ENCODE measurements at places on chromosomes 1 and 21.

GRCh38 chr1:179298952-179299351 is 5.4 kb downstream of the SOAT1 start:
- no peaks in the 10 kb centered on the region for H3K27me3 ChIP-seq
- peaks cover 54% of the 10 kb centered on the region for H3K36me3 ChIP-seq
- peak overlapping the region; percentile 13 for H3K4me3 ChIP-seq

DNA sequence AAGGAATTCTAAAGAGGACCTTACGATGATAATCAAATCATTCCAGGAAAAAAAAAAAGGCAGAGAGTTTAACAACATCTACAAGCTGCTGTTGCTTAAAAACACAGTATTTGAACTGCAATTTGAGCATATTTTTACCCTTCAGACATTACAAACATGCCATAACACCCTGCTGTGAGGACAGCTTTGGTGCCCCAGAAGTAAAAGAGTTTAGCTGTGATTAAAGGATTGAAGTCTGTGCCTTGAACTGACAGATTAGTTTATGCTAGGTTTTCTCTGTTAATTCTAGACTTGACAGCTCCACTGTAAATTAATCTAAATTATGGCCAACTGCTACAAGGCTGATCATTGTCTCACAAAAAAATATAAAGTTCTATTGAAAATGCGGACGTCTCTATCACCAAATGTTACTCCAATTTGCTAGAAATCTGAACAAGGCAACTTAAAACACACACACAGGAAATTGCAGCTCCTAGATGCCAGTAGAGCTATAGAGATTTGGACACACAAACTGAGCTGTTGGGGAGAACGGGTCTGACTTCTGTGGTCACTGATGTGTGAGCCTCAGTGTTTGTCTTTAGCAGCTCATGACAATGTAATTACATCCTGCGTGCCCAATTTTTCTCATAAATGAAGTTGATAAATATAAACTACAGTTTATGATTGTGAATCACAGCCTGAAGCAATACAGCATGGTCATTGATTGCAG is 217.9 kb downstream of the NTNG1 start:
- no peak overlapping the region for H3K4me3 ChIP-seq
- no peaks in the 10 kb centered on the region for H3K27me3 ChIP-seq
- H3K27ac ChIP-seq, result no peak overlapping the region
- no peaks in the 10 kb centered on the region for H3K4me1 ChIP-seq
- H3K36me3 ChIP-seq, result no peaks in the 10 kb centered on the region
- no peak for DNase-seq

DNA sequence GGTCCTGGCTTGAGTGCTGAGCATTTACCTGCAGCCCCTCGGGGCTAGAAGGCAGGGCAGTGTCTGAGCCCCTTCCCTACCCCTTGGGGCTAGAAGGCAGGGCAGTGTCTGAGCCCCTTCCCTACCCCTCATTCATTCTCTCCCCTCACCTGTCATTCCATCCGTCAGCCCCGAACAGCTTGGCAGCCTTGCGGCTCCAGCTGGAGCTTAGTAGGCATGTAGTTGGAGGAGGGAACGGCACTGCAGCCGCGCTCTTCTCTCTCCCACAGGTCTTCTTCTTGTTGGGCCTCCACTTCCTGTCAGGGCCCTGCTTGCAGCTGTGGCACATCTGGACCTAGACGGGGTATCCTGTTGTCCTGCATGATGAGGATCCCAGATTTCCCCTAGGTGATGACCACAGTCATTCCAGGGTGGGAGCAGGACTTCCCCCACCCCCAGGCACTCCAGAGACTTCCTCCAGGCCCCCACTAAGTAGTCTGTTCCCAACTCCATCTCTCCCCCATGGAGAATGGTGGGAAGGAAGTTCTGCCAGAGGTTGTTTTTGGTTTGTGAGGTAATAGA is 22.2 kb downstream of the MAPKAPK2 start:
- DNase-seq, result no peak
- peak overlapping the region; percentile 67 for H3K27ac ChIP-seq
- no peak overlapping the region for H3K4me3 ChIP-seq

DNA sequence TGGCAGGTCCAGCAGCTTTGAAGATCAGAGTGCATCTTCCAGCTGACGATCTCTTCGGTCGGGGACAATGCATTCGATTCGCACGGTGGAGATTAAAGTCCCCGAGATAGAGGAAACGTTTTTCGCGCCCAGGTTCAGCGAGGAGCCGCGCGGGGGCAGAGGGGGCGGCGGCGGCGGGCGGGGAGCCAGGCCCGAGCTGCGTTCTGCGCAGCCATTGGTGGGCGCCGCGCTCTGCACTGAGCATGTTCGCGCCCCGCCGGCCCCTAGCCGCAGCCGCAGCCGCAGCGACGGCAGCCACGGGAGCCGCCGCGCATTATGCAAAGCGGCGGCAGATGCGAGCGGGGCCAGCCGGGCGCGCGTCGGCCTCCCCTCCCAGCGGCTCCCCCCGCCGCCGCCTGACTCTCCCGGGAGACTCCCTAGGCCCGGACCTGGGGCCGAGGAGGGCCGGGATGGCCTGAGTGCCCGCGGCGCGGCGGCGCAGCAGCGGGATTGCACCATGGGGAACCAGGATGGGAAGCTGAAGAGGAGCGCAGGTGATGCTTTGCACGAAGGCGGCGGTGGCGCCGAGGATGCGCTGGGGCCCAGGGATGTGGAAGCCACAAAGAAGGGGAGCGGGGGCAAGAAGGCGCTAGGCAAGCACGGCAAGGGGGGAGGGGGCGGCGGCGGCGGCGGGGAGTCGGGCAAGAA is at the start of gene FMN2:
Gene FMN2, plus strand, starts transcription at position 270 of the 687 bp plus-strand sequence. Its CDS starts 227 bp downstream, at position 497.
- H3K4me1 ChIP-seq, result peaks cover 5% of the 10 kb centered on the region
- H3K27me3 ChIP-seq, result peaks cover 31% of the 10 kb centered on the region
- H3K36me3 ChIP-seq, result no peaks in the 10 kb centered on the region

- H3K27ac ChIP-seq, result peak overlapping the region; percentile 99
- H3K4me3 ChIP-seq, result peak overlapping the region; percentile 97
- H3K36me3 ChIP-seq, result peaks cover 22% of the 10 kb centered on the region
- no peaks in the 10 kb centered on the region for H3K27me3 ChIP-seq
- DNase-seq, result peak; percentile 75
Observed at GRCh38 chr1:63593886-63594605, 835 bp downstream of the PGM1 start.
